Left lung (tissue), 14 donors: ENCODE measurements at places on chromosomes 2 and 18. TPM values are rescaled to one million over a fixed set of nuclear protein-coding genes. Genes with fewer than 3 reads are reported as not detected.
A peak's percentile ranks its signal among the peaks of the same experiment; 100 is the strongest.

KCNJ3 gene
- 0.10 TPM for total RNA-seq

HOXD1 gene
- 1.9 TPM for total RNA-seq

CNGA3 gene
- total RNA-seq, result 0.10 TPM

SSB gene
- 82.4 TPM for total RNA-seq

FOXI3 gene
- not detected for total RNA-seq

POTEE gene
- 0.09 TPM for total RNA-seq

SIX3 gene
- not detected for total RNA-seq

ALKAL2 gene
- 3.1 TPM for total RNA-seq

DNA sequence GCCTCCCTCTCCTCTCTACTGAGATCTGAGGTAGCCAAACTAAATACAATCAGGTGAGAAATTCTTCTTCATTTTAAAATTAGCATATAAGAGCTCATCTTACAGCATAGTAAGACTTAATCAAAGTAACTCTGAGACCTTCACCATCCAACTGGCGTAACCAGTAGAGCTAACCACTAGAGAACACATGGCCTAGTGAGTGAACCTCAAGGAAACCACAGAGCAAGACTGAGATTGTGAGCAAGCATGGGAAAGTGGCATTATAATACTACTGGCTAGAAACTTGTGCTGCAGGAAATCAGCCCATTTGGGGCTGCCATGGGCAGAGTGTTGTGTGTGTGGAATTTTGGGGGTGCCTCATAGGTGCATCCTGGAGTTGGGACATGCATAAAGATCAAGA is 61.1 kb upstream of the SPHKAP start:
- H3K27ac ChIP-seq, result no peak overlapping the region
- no peak for DNase-seq
- no peaks in the 10 kb centered on the region for H3K4me1 ChIP-seq
- no peaks in the 10 kb centered on the region for H3K27me3 ChIP-seq
- H3K4me3 ChIP-seq, result no peak overlapping the region
- no peaks in the 10 kb centered on the region for H3K36me3 ChIP-seq

- no peak overlapping the region for H3K27ac ChIP-seq
- no peaks in the 10 kb centered on the region for H3K27me3 ChIP-seq
- no peak for DNase-seq
- H3K36me3 ChIP-seq, result no peaks in the 10 kb centered on the region
- H3K4me3 ChIP-seq, result no peak overlapping the region
- H3K4me1 ChIP-seq, result no peaks in the 10 kb centered on the region
Observed at GRCh38 chr2:229952256-229952835, 30.0 kb downstream of the FBXO36 start.

DNA sequence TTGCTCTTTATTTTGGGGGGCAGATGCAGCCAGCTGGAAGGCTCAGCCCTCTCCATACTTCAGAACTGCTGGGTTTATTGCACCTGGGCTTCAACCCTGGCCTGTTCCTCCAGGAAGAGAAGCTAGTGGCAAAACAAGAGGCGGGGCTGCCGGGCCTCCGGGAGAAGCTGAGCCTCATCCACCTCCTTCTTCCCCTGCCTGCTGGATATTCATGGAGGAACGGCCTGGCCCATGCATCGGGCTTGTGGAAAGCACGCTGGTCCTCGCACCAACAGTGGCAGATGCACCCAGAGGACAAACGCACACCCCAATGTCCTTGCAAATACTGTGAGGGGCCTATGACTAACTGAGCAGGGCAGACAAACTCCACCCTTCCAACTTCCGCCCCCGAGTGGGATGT is 30.6 kb downstream of the FAM178B start:
- no peak overlapping the region for H3K27ac ChIP-seq
- H3K36me3 ChIP-seq, result no peaks in the 10 kb centered on the region
- H3K4me3 ChIP-seq, result no peak overlapping the region
- H3K27me3 ChIP-seq, result no peaks in the 10 kb centered on the region

DNA sequence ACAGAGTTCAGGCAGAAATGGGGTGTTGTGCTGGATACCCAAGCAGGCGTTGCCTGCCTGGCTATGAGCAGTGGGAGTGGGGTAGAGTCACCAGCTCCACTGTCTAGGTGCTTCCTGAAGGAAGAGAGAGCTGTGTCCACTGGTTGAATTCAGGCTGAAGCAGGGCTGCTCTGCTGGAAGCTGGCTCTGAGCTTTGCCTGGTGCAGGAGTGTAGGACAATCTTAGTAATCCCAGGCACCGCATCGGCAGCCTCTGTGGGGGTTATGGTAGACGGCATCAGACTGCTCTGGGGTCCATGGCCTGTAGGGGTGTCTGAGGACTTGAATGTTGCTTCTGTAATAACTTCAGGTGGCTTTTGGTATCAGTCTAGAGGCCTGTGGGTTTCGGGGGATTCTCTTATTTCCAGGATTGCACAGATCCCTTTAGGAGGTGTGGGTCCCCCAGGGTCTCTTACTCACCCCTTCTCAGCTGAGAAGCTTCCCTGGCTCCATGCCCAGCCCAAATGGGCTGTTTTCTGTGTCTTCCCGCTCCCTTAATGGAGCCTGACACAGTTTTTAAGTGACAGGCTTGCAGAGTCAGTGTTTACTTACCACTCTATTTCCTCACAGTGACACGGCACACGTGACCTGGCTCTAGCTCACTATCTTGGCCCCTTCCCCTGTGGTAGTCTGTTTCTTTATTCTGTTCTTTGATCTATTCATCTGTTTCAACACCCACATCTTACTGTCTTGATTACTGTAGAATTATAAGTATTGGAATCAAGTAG is 644.3 kb downstream of the CBLN2 start:
- H3K27me3 ChIP-seq, result no peaks in the 10 kb centered on the region
- DNase-seq, result no peak
- no peaks in the 10 kb centered on the region for H3K36me3 ChIP-seq
- no peaks in the 10 kb centered on the region for H3K4me1 ChIP-seq

DNA sequence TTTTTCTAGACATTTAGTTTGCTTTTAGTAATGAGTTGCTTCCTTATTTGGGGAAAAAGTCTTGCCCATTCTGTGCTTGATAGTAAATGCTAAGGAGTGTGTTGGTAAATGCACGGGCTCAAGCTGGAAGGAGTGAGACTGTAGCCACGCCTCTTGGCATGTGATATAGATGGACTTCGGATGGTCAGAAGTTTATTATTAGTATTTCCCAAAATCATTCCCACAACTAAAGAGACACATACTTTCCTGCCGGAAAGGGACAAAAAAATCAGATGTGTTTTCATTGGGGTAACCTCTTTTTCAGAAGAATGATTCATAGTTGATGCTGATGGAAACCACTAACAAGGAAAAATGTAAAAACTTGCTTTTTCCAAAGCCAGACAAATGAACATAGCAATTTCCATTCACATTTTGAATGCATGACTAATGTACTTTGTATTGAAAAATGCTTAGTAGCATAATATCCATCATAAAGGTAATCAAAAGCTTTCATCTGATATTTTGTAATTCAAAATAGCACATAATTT is 133.2 kb downstream of the ZNF532 start:
- H3K27ac ChIP-seq, result peak overlapping the region; percentile 11
- peak; percentile 51 for DNase-seq
- no peaks in the 10 kb centered on the region for H3K36me3 ChIP-seq
- H3K4me3 ChIP-seq, result no peak overlapping the region
- H3K4me1 ChIP-seq, result peaks cover 9% of the 10 kb centered on the region
- H3K27me3 ChIP-seq, result no peaks in the 10 kb centered on the region

- H3K27ac ChIP-seq, result no peak overlapping the region
- H3K4me3 ChIP-seq, result no peak overlapping the region
- H3K27me3 ChIP-seq, result no peaks in the 10 kb centered on the region
- no peaks in the 10 kb centered on the region for H3K36me3 ChIP-seq
- no peak for DNase-seq
Observed at GRCh38 chr2:100141906-100142305, 484 bp downstream of the AFF3 start.

GRCh38 chr2:207255565-207256470 is 90.1 kb upstream of the KLF7 start:
- peaks cover 17% of the 10 kb centered on the region for H3K4me1 ChIP-seq
- H3K36me3 ChIP-seq, result no peaks in the 10 kb centered on the region
- DNase-seq, result no peak
- H3K27ac ChIP-seq, result peak overlapping the region; percentile 80
- H3K27me3 ChIP-seq, result no peaks in the 10 kb centered on the region

DNA sequence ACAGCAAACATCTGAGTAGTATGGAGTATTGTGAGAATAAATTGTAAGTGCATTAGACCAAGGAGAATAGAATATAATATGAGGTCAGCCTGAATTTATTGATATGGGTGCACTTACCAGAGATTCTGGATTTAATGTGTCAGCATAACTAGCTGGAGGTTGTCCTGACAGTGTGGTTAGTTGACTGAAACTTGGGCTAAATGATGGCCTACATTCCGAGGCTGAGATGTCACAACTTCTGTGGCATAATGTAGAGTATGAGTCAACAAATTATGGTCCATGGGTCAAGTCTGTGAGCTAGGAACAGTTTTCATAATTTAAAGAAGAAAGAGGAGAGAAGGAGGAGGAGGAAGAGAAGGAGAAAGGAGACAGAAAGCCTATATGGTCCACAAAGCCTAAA is 127.6 kb downstream of the QPCT start:
- no peak overlapping the region for H3K27ac ChIP-seq
- no peaks in the 10 kb centered on the region for H3K4me1 ChIP-seq
- DNase-seq, result no peak
- no peak overlapping the region for H3K4me3 ChIP-seq

DNA sequence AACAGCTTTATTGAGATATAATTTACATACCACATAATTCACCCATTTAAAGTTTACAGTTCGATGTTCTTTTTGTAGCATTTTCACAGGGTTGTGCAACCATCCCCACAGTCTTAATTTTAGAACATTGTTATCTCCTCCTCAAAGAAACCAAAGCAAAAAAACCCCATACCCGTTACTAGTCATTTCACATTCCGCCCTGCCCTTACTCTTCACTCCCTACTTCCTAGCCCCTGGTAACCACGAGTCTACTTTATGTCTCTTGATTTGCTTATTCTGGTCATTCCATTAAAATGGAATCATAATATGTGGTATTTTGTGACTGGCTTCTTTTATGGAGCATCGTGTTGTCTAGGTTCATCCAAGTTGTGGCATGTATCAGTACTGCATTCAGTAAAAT is 137.7 kb downstream of the TANC1 start:
- no peak overlapping the region for H3K4me3 ChIP-seq
- H3K27me3 ChIP-seq, result no peaks in the 10 kb centered on the region

GRCh38 chr2:46547223-46548102 is 68.1 kb downstream of the TMEM247 start:
- no peaks in the 10 kb centered on the region for H3K27me3 ChIP-seq
- no peaks in the 10 kb centered on the region for H3K36me3 ChIP-seq
- H3K27ac ChIP-seq, result peak overlapping the region; percentile 1
- H3K4me3 ChIP-seq, result no peak overlapping the region

DNA sequence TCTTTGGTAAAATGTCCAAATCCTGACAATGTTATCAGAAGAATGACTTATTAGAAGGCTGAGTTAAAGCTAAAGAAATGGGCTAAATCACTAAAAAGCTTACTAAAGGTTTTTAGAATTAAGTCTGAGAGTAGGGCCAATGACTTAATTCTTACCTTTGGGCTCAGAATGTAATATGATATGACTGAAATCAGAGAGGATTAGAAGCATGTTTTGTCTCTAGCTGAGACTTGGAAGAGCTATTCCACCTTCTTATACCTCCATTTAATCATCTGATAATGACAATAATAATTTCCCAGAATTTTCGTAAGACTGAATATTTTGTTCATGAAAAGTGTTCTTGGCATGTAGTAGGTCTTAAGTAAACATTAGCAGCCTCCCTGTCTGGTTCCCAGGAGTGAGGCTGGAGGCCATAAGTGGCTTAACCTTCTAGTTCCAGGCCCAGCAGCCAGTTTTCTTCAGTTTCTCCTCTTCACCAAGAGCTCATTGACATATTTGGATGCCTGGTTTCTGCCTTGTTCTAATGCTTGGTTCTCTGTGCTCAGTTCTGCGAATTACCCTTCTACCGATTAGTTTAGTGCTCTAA is 25.5 kb upstream of the E2F6 start:
- H3K27me3 ChIP-seq, result peaks cover 3% of the 10 kb centered on the region
- no peaks in the 10 kb centered on the region for H3K36me3 ChIP-seq
- DNase-seq, result no peak
- H3K4me1 ChIP-seq, result no peaks in the 10 kb centered on the region
- no peak overlapping the region for H3K27ac ChIP-seq
- no peak overlapping the region for H3K4me3 ChIP-seq

GRCh38 chr2:212327171-212327809 is 211.3 kb downstream of the ERBB4 start:
- H3K27me3 ChIP-seq, result no peaks in the 10 kb centered on the region
- H3K36me3 ChIP-seq, result no peaks in the 10 kb centered on the region
- no peak overlapping the region for H3K27ac ChIP-seq
- DNase-seq, result no peak

- no peak for DNase-seq
- H3K27ac ChIP-seq, result no peak overlapping the region
- no peaks in the 10 kb centered on the region for H3K4me1 ChIP-seq
- H3K4me3 ChIP-seq, result no peak overlapping the region
Observed at GRCh38 chr2:118222672-118223421, 134.6 kb downstream of the INSIG2 start.

DNA sequence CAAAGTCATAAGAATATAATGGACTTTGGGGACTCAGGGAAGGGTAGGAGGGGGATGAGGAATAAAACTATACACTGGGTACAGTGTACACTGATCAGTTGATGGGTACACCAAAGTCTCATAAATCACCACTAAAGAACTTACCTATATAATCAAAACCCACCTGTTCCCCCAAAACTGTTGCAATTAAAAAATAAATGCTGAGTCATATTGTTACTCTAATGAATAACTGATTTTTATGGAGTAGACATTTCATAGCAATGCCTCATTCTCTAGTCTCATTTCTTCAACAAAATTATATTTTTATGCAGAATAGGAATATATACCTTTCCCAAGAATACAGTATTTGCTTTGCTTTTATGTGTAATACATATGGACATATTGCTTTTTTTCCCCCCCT is 181.2 kb downstream of the ST6GAL2 start:
- no peak for DNase-seq
- H3K27me3 ChIP-seq, result no peaks in the 10 kb centered on the region
- no peaks in the 10 kb centered on the region for H3K36me3 ChIP-seq

GRCh38 chr2:217469203-217469810 is 533.5 kb downstream of the TNS1 start:
- H3K27me3 ChIP-seq, result no peaks in the 10 kb centered on the region
- no peak overlapping the region for H3K27ac ChIP-seq
- H3K4me1 ChIP-seq, result no peaks in the 10 kb centered on the region
- no peak for DNase-seq
- H3K4me3 ChIP-seq, result no peak overlapping the region
- no peaks in the 10 kb centered on the region for H3K36me3 ChIP-seq

- H3K27me3 ChIP-seq, result no peaks in the 10 kb centered on the region
- H3K4me1 ChIP-seq, result no peaks in the 10 kb centered on the region
- DNase-seq, result no peak
- no peaks in the 10 kb centered on the region for H3K36me3 ChIP-seq
- H3K4me3 ChIP-seq, result no peak overlapping the region
- H3K27ac ChIP-seq, result no peak overlapping the region
Observed at GRCh38 chr2:102520801-102521200, 47.8 kb downstream of the SLC9A4 start.

GRCh38 chr18:62485684-62486083 is 37.1 kb upstream of the ZCCHC2 start:
- H3K4me3 ChIP-seq, result no peak overlapping the region
- H3K27ac ChIP-seq, result peak overlapping the region; percentile 63
- H3K4me1 ChIP-seq, result no peaks in the 10 kb centered on the region
- DNase-seq, result no peak

- H3K27ac ChIP-seq, result no peak overlapping the region
- H3K27me3 ChIP-seq, result no peaks in the 10 kb centered on the region
- DNase-seq, result no peak
- H3K4me1 ChIP-seq, result no peaks in the 10 kb centered on the region
- H3K36me3 ChIP-seq, result no peaks in the 10 kb centered on the region
Observed at GRCh38 chr2:107961395-107961794, 24.9 kb upstream of the SLC5A7 start.

- H3K4me1 ChIP-seq, result no peaks in the 10 kb centered on the region
- H3K27me3 ChIP-seq, result no peaks in the 10 kb centered on the region
- no peak overlapping the region for H3K27ac ChIP-seq
Observed at GRCh38 chr2:85110991-85111560, 22.1 kb upstream of the TCF7L1 start.
